Uterus (tissue), 4 donors: ENCODE measurements at places on chromosomes 7 and 10.

DNA sequence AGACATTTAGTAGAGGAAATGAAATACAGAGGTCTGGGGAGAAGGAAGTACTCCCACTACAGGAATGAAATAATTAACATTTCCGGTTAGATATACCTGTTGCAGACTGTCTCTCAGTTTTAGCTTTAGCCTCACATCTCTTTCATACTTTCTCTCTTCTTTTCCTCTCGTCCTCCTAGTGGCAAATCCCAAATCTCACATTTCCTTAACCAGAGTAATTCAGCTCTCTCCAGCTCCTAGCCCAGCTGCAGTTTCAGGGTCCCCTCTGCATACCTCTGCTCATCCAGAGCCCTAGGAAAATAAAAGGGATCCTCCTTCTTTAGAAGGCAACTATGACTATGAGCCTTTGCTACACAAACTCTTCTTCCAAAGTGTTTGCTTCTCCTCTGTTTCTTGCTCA is 643.2 kb downstream of the PHTF2 start:
- DNase-seq = no peak

GRCh38 chr7:128832880-128833147 is 2.6 kb downstream of the FLNC start:
- no peak for DNase-seq

- DNase-seq = no peak
These were observed 13.9 kb downstream of the HDAC9 start for GRCh38 chr7:18509481-18509880.

- DNase-seq = no peak
These were observed 1.4 kb downstream of the NDUFB8 start for GRCh38 chr10:100528123-100528886.

DNA sequence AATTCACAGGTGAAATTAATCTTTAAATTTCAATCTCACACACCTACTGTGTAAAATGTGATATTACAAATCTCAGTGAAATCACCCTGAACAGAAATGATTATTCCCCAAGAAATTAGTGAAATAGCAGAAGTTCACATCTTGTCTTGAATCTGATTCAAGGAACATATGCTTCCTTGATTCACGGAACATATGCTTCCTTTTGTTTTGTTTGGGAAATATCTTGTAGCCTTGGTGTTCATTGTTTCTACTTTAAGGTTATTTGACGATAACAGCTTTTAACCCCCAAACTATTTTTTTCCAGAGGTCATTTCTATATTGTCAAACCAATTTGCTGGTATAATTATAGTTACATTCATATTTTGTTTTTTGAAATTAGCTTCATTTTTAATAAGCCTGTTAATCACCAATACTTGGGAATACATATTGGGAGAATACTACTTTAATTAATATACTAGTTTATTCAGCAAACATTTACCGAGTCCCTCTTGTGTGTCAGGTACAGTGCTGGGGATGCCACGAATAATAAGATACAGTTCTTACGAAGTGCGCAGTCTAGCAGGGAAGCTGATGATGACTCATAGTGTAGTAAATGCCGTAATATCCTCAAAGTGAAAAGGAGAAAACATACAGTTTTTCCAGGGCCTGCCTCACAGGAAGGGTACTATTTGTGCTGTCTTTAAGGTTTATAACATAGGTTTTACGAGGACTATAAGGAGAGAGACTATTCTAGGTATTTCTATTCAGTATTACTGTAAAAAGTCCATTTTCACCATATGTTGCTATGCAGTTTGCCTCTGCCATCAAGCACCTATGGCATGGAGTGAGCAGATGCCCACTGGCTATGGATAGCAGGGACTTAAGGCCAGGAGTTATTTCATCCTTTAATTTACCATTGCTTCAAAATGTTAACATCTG is 32.5 kb downstream of the PRKAR2B start:
- DNase-seq = no peak

GRCh38 chr10:1206601-1207000 is 150.4 kb downstream of the WDR37 start:
- DNase-seq = no peak

DNA sequence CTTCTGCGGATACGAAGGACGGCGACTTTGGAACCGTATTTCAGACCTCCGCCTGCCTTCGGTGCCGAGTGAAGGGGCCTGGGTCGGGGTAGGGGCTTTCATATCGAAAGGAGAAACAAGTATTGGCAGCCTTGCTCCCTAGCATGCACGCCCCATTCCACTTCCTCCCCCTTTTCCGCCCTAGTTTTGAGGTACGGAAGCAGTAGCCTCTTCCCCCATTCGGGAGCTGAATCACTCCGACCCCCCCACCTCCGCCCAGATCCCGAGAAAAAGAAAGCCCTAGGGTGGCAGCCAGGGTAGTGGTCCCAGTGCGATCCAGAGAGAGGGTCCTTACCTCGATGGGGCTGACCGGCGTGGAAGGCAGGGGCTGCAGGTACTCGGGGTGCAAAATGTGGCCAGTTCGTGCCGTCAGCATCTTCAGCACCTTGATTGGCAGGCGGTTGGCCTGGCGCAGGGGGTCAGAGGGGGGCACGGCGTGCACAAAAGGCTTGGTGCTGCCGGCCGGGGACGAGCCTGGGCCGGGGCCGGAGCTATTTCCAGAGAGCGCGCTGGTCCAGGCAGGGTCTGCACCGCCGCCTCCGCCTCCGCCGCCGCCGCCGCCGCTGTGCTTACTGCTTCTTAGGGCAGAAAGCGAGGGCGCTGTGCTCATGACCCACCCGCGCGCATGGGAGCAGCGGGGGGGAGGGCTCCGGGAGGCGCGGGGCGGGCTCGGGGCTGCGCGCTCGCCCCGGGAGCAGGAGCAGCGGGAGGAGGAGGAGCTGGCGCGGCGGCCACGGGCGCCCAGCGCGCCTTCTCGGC is 594 bp downstream of the ZNF503 start:
- peak; percentile 61 for DNase-seq

GRCh38 chr7:77923419-77923818 is 124.8 kb downstream of the PHTF2 start:
- DNase-seq = no peak

DNA sequence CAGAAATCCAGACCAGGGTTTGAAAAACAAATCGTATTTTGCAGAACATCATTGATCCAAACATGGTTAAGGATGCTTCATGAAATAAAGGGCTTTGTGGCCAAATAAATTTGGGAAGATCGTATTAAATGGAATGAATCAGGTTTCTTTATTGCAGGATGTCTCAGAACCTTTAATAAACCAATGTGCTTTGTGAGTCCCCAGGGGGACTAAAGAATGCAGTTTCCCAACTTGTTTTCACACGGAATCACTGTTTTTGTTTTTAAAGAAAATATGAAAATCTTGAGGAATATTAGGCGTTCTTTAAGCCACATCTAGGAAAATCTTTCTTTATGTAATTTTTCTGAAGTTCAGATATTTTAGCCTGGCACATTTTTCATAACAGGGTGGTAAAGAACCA is 16.8 kb upstream of the CCDC172 start:
- DNase-seq = no peak

- DNase-seq = no peak
These were observed 35.2 kb downstream of the KCNMA1 start for GRCh38 chr10:77602231-77602912.

GRCh38 chr7:110043519-110043918 is 1047.4 kb upstream of the LRRN3 start:
- no peak for DNase-seq

DNA sequence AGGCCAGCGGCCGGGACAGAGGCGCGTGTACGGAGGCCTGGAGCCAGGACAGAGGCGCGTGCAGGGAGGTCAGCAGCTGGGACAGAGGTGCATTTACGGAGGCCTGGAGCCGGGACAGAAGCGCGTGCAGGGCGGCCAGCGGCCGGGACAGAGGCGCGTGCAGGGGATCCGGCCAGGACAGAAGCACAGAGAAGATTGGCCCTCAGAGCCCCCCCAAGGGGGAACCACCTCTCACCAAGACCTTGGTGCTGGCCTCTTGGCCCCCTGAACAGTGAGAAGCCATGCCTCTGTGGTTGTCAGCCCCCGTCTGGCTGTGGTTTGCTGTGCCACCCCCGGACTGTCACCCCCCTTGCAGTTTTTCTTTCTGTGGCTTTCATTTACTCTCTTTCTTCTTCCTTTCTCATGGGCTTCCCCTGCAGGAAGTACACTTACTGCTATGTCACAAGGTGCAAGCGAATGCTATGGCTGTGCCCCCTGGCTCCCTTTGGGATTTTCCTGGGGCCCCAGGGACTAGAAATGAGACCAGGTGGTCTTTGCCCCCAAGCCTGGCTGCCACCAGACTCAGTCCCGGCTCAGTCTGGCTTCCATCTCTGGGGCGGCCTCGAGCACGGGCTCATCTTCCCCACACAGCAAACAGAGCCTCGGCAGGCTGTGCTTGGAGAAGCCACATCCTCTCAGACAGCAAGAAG is 41.1 kb downstream of the INSIG1 start:
- no peak for DNase-seq

DNA sequence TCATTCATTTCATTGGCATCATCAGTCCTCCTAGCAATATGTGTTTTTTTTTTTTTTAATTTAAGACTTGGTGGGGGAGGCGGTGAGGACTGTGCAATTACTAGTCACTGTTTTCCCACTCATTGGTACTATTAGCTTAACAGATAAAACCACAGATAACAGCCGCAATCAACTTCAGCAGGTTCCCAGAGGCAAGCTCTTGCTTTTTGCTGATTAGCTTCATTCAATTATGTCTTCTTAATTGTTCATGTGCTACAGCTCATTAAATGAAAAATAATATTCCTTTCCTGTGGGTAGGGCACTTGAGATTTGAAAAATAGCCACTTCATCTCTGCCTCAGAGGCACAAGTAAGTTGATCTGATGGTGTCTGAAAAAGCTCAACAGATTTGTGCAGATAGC is 215.5 kb downstream of the PCDH15 start:
- DNase-seq = no peak

DNA sequence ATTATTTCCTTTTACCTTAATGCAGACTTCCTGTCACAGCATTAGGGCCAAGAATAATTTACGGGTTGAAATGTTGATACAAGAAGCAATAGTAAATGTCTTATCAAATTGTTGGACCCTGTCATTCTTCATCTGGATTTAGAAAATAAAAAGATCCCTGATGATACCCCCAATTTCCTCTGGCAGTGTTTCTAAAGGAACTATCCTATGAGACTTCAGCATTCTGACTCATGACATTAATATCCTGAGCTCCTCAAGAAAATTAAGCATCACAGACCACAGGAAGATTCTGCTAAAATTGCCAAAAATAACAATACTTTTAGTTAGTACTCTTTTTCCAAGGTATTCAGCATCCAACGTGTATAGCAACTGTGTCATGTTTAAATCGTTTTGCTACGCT is 490.5 kb upstream of the ANKRD30A start:
- DNase-seq = no peak
